ENCODE measurements at places on chromosomes 5 and 9.

DNA sequence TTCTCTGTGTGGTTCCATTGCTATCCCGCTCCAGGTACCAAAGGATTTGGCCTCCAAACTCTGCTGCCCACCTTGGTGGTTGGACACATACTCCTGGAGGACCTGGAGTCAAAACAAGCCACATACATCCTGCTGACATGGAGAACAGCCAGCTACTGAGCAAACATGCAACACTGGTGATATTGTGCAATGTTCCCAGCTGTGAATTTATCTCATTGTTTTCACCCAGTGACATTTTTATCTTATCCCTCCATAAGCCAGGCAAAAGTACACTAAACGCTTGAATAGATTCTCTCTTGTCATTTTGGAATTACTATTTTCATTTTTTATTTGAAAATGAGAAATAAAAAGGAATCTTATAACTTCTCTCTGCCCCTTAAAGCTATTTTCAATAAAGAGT, 11.1 kb upstream of the CTSL start:
- peak; percentile 73 for DNase-seq

DNA sequence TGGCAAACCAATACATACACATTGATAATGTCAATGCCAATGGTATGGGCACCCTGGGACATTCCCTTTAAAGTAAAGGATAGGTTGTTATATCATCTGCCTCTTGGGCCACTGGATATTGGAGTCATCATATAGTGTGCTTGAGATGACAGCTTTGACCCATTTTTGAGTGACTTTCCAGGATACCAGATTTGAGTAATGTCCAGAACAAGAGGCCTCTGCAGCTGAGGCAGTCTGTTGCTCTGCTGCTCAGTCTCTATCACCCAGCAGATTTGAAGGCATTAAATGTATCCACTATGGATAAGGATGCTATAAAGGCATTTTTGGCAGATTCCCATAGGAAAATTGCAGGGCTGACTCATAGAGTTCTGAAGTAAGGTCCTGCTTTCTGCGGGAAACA, 525.6 kb upstream of the SEMA6A start:
- DNase-seq, result no peak

DNA sequence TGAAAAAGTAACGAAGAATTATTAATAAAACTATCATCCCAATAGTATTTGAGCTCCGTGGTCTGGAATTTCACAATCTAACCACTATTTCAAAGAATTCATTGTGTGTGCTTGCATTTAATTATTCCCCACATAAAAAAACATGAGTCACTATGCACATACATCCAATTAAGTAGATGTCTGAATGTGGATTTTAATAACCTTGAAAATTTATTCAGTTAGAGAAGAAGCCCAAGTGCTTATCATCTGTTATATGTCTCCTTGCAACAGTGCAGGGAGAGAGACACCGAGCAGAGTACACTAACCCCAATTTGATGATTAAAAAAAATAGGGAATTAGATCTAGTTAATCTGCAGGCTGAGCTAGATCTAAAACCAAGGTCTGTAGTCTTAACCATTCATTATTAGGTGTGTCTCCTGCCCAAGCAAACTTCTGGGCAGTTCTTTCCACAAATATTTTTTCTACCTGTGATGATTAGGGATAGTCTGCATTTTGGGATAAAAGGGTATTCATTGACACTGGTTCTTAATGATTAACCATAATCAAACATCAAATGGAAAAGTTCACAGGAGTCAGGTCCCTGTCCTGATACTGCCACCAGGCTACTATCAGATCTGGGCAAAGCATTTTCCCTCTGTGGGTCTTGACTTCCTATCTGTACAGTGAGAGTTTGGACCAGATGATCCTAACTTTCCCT, 164.2 kb downstream of the GRIA1 start:
- peak; percentile 31 for DNase-seq

DNA sequence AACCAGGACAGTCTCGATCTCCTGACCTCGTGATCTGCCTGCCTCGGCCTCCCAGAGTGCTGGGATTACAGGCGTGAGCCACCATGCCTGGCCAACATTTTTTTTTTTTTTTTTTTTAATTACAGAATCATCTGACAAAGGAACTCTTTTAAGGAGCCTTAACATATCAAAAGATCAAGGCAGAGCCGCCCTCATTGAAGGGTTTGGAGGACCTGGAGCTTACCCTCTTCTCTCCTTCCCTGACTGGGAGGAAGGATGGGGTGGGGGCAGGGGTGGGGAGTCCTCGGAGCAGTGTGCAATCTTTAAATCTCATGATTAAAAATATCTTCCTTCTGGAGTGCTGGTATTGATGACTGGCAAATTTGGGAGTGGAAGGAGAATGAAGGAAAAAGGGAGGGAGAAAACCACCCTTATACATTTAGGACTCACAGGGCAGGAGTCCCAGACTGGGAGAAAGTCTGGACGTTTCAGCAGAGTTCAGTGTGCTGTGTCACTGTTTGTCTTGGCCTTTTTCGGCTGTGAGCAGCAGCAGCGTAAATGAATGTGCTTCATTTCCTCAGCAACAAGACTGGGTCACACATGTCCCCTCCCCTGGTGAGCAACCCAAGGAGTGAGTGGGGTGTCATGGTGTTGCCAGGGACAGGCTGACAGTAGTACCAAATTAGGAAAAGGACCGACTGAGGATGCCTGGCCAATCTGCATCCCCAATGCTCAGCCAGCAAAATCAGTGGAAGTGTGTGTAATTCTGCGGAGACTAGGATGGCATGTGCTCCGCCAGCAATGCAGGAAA, 115.3 kb upstream of the BNC2 start:
- peak; percentile 62 for DNase-seq

GRCh38 chr5:179833056-179833708, 12.5 kb downstream of the SQSTM1 start:
- DNase-seq, result no peak

DNA sequence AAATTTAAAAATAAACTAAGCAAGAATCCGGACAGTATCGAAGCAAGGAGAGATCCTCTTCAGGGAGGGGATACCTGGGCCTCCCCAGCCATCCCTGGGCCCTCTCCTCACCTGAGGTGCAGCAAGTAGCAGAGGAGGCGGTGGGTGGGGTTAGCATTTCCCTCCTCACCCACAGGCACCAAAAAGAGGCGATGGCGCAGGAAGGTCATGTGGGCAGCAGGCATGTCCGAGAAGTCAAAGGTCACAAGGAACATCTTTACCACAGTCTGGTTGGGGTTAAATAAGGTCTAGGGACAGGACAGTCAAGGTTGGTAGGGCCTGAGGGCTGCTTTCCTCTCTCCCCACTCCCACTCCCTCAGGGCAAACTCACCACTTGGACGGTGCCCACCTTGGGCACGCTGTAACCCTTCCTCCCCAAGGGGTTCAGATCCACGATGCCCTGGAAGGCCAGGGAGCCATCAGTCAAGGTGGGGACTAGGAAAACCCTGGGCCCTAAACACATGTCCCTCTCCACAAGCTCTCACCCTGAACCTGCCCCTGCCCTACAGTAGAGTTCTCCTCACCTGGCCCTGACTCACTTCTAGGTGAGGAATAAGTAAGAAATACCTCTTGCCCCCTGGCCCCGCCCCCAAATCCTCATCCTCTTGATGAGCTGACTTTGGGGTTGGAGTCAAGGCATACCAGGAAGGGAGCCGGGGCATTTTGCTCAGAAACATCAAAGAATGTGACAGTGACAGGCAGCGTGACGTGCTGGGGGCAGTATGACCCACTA, 2.8 kb upstream of the STOML2 start:
- no peak for DNase-seq

GRCh38 chr5:43042626-43043399, 2.7 kb upstream of the ANXA2R start:
- no peak for DNase-seq

DNA sequence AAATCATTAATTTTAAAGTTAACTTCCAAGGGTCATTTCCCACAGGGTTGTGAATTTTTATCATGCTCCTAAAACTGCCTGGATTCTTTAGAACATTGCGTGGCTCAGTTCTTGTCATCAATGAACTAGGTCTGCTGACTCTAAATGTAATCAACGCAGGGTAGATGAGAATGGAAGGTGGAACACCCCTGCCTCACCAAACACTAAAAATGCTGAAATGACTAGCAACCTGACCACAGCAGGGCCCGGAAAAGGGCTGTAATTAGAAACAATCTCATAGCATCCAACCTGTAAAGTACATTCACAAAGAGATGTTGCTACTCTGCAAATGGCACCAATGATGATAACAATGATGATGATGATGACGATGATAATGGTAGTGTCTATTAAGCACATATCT, 356.9 kb downstream of the DEPDC1B start:
- no peak for DNase-seq

DNA sequence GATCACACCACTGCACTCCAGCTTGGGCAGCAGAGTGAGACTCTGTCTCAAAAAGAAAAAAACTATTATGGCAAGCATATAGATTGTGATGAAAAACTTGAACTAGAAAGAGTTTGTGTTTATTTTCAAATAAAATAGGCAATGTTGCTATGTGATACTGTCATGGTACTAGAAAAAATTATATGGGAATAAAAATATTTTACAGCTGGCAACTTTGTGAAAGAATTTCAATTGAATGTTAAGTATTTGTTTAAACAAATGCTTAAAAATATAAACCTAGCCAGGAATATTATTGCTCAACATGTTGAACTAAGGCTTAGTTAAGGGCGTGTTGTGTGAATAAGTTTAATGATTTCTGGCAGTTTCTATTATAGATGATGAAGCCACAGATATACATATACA, 31.7 kb downstream of the HSDL2 start:
- DNase-seq, result peak; percentile 0

GRCh38 chr9:95082401-95083084, 235.0 kb downstream of the FANCC start:
- no peak for DNase-seq

- DNase-seq, result no peak
Observed at GRCh38 chr5:68370196-68370595, 154.6 kb downstream of the PIK3R1 start.

- no peak for DNase-seq
Observed at GRCh38 chr5:1392261-1392660, 47.4 kb upstream of the CLPTM1L start.

- DNase-seq, result no peak
Observed at GRCh38 chr5:167555565-167556166, 735.8 kb upstream of the WWC1 start.

- DNase-seq, result peak; percentile 16
Observed at GRCh38 chr5:179142434-179143198, 82.4 kb downstream of the ZNF354C start.

GRCh38 chr5:33242277-33242676, 198.5 kb upstream of the TARS1 start:
- no peak for DNase-seq

DNA sequence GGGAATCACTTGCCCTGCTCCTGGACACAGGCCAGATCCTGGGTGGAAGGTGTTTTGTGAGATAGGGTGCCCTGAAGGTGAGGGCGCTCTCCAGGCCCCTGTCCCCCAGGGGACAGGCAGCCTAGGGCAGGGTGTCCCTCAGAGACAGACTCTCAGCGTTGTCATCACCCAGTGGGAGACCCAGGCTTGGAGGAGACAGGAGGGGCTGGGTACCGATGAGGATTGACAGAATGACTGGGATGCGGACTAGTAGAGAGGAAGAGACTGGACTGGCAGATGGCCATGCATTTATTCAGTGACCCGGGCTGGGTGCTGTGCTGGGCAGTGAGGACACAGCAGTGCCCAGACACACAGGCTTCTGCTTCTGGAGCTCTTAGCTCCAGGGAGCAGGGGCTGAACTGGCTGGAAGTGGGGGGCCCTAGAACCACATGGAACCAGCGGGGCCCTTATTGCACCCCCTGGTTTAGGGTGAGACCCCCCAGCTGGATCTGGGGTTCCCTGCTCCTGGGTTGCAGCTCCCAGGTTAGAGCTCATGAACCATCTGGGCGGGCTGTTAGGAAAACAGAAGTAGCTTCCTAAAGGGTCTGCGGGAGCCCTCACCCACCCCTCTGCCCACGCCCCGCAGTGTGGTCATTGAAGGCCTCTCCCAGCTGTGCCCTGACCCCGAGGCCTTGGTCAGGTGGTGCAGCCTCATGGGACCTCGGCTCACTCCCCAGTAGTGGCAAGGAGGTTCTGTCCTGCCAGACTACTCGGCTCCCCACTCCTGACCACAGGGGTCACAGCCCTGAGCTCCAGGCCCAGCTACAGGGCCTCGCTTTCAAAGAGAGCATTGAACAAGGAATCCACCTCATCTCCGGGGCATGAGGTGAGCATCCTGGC, 116.7 kb upstream of the LMX1B start:
- no peak for DNase-seq

GRCh38 chr9:4689687-4690104, 10.3 kb downstream of the CDC37L1 start:
- no peak for DNase-seq

DNA sequence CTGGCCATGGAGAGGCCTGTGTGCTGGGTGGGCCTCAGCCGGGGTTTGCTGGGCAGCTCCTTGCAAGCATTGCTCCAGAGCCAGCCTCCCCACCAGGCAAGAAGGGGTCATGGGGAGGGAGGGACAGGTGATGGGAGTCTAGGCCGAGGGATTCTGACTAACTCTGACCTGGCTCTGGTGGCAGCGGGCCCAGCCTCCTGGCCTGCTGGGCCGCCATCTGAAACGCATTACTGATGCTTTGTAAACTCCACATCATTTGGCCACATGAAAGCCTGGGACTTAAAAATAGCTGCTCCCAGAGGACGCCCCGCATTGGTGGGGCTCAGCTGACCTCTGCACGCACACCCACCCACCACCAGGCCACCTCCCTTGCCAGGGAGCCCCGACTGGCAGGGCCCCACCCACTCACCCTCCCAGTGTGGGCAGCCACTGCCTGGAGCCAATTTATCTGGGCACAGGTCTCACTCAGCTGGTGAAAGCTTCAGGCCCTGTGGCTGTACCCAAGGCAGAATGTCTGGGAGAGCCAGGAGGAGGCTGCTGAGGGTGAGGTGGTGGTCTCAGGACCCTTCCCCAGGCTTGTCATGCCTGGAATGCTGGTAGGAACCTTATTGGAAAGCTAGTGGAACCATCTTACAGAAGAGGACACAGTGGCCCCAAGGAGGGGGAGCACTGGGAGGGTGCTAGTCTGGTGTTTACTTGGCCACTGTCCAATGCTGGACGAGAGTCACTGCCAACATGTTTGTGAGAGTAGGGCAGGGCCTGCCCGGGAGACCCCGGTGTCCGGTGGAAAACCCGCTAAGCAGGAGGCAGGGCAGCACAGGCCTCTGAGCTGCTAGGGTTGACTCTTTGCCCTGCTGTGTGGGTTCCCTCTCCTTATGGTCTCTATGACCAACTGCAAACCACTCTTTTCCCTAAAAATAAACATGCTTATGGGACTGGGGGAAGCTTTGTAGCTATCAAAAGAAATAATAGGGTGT, 10.8 kb downstream of the TCF7 start:
- peak; percentile 92 for DNase-seq

- peak; percentile 11 for DNase-seq
Observed at GRCh38 chr9:114849450-114849849, 43.6 kb upstream of the TNFSF15 start.

DNA sequence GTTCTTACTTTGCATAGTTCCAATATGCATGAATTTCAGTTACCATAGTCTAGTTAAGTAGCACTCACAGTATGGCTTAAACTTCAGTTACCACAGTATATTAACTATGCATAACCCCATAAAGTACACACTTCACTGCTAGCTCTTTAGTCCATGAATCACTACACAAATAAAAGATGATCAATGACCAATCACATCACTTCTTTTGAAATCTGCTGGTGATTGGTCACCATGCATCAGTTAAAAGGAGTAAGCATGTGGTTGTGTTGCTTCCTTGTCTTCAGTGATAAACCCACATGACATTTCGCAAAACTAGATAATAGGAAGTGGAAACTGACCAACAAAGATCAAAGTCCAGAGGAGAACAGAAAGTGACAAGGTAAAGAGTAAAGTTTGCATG, 79.0 kb downstream of the TAF11L14 start:
- DNase-seq, result no peak

All from AG09309 (cell line).